ENCODE measurements at places on chromosomes 12 and 14.

GRCh38 chr12:10142976-10143589 lies 13.1 kb upstream of the CLEC7A start:
- no peak for DNase-seq

GRCh38 chr12:73531752-73532151 lies 1005.9 kb upstream of the ATXN7L3B start:
- DNase-seq: no peak

DNA sequence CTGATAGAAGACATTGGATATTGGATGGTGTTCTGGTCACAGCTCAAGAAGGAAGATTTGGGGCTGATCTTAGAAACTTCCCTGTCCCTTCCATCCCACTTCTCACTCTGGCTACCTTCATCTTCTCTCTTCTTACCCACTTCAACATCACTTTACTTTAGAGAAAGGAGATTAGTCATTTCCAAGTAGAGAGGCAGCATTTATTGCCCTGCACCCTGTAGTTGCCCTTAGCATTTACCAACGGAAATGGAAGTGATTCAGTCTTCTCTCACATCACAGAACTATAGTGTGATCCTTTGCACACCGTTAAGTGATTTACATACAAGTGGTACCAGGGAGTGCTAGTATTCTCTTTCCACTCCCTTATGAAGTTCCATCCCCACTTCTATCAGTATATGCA lies 52.4 kb downstream of the PHLDA1 start:
- no peak for DNase-seq

DNA sequence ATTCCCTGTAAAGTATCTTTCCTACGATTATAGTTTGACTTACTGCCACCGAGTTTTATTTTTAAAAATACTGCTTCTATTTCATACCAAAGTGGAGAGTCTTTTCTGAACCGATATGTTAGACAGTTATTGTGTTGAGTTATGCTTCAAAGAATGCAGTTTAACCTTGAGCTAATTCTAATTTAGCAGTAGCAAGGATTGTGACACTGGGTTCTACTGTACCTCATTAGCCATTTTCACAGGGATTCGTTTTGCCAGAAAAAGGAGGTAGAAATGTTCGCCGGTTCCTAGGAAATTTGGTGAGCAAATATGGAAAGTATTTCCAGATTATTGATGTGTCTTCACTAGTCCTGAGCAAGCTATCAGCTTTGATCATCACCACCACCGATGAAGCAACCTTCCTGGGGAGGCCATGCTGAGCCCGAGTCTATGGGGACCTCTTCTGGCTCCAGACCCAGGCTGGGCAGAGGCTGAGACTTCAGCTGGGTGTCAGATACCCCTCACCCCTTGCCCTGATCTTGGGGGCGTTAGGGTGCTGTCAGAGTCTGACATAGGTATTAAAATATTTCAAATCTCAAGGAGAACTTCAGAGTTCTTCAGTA lies 13.6 kb downstream of the GLRX5 start:
- DNase-seq: no peak

DNA sequence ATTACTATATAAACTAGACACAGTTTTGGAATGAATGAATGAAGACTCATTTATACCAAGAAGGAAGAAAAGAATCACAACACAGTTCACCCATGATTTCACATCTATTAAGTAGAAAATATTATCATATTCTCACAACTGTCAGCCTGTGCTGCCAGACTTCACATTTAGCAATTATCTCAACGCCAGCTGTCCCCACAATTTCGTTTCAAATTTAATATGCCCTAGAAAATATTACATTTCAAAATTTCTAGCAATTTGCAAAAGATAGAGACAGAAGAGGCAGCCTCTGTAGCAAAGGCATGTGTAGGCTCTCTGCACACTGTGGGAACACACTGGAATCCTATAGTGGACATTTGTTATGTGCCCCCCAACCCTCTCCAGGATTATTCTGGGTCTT lies 83.6 kb downstream of the ANKS1B start:
- DNase-seq: no peak

- DNase-seq: no peak
These were observed 129.7 kb upstream of the TMPO start for GRCh38 chr12:98385641-98386040.

- no peak for DNase-seq
These were observed 233.4 kb downstream of the IPO8 start for GRCh38 chr12:30462249-30462648.

- DNase-seq: no peak
These were observed 2.5 kb upstream of the LRRK2 start for GRCh38 chr12:40222247-40222646.

DNA sequence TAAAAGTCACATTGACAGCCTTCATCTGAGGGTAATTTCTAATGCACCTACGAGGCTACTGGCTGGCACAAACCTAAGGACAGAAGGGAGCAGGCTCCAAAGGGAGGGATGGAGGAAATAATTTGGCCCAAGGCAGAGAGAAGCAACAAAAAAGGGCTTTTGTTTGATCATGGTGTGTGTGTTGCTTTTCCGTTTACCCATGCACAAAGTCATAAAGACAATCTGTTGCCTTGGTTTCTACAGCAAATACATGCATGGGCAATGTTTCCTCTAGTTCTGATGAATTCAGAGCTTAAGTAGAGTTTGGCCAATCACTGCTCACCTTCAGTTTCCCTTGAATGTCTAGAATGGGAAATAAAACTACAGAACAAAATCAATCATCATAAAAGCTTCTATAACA lies 262.5 kb upstream of the CAND1 start:
- no peak for DNase-seq

- DNase-seq: no peak
These were observed 109.4 kb downstream of the ARF6 start for GRCh38 chr14:50001999-50002925.

- no peak for DNase-seq
These were observed 92.0 kb downstream of the ITPR2 start for GRCh38 chr12:26740991-26741390.

- DNase-seq: no peak
These were observed 46.7 kb downstream of the PDE3A start for GRCh38 chr12:20415028-20415427.

DNA sequence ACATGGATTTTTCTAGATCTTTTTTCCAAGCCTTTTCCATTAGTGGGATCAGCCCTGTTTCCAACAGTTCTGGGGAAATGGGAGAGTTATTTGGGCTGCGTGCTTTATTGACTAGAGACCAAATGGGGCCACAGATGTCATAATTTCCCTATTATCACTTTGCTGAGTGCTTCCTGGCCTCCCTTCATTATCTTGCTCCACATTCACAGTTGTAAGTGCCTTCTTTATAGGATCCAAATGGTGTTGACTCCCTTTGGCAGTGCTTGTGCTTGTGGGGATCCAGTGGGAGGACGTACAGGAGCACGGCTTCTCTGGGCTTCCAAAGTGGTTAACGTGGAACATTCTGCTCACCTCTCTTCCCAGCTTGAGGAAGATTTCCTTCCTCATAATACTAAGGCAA lies 141.0 kb upstream of the RMST start:
- no peak for DNase-seq

GRCh38 chr12:131713349-131713748 lies 2.5 kb downstream of the SFSWAP start:
- no peak for DNase-seq

- DNase-seq: no peak
These were observed 4.4 kb downstream of the KRT18 start for GRCh38 chr12:52953181-52953841.

DNA sequence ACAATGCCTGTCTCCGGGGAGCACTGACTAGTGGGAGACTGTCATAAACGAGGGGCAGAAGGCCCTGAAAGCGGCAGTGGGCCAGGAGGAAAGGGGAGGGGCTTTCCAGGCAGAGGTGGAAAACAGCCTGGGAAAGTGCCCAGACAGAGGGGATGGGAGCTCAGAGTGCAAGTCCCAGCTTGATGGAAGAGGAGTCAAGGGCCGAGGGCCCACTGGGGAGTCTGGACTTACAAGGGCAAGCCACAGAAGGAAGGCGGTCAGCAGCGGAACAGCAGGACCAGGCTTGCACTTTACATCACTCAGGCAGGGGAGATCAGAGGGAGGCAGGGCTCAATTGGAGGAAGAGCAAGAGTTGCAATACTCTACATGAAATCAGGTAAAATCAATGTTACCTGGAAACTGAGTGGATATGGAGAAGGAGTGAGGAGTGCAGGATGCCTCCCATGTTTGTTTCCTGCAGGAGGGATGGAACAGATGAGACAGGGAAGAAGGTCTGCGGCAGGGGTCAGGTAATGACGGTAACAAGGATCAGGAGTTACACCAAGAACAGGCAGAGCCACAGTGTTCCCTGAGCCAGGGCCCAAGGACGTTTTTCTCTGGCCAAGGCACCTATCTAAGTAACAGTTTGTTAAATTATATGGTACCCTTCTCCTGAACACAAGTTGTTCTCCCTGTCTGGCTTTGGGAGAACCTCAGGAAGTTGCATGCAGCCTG lies 23.8 kb downstream of the PXN start:
- no peak for DNase-seq

DNA sequence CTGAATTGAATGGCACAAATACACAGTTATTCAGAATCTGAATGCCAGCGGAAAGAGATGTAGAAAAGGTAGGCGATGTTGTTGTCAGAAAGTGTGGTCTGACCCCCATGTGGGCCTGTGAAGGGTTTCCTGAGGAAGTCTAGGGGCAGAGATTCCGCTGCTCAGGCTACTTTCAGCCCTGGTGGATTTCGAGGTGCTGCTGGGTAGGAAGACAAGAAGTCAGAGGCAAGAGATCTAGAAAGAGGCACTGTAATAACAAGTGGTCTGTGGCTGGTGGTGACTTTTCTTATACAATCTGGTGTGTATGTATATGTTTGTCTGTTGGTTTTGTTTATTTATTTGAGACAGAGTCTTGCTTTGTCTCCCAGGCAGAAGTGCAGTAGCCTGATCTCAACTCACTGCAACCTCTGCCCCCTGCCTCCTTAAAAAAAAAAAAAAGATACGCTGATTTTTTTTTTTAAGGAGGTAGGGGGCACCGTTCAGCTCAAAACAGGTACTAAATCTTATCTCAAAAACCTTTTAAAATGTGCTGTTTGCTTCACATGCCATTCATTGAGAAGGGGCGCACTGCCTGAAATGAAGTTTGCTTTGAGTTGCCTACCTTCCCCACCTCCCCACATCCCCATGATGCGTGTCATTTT lies 27.1 kb upstream of the MANSC4 start:
- DNase-seq: no peak

- DNase-seq: no peak
These were observed 66.6 kb downstream of the KDM2B start for GRCh38 chr12:121514184-121514742.

DNA sequence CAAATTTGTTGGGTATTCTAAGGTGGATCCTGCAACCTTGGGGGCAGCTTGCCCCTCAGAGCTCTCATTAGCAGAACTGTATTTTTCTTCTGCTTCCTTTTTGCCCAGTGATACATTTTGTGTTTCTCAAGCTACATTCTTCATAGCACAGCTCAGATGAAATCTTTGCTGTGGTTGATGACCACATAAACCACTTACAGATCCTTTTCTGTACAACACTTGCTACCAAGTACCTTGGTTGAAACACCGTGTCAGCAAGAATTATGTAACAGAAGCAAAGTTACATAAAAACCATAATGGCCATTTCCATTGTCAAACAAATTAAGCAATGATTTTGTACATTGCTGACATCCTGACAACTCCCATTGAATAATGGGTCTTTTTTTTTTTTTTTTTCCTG lies 9.7 kb upstream of the PLBD1 start:
- DNase-seq: no peak

GRCh38 chr12:115828168-115828567 lies 449.3 kb downstream of the MED13L start:
- no peak for DNase-seq

GRCh38 chr12:65882486-65882885 lies 58.2 kb downstream of the HMGA2 start:
- DNase-seq: no peak

GRCh38 chr14:70317969-70318634 lies 41.4 kb downstream of the COX16 start:
- DNase-seq: peak; percentile 40

GRCh38 chr12:86959766-86960458 lies 703.7 kb upstream of the MGAT4C start:
- DNase-seq: no peak

- no peak for DNase-seq
These were observed 81.3 kb downstream of the SCN8A start for GRCh38 chr12:51672334-51672733.

GRCh38 chr12:74319886-74320285 lies 217.7 kb upstream of the ATXN7L3B start:
- no peak for DNase-seq

- DNase-seq: no peak
These were observed 16.6 kb upstream of the SLC38A2 start for GRCh38 chr12:46389031-46389616.

Measured in left renal pelvis (tissue), 4 donors.